ENCODE measurements at places on chromosomes 1 and 21. TPM values are rescaled to one million over a fixed set of nuclear protein-coding genes. Genes with fewer than 3 reads are reported as not detected.

Gene SPRR2A
- total RNA-seq: not detected

- H3K27me3 ChIP-seq: peaks cover 83% of the 10 kb centered on the region
- no peaks in the 10 kb centered on the region for H3K36me3 ChIP-seq
- DNase-seq: no peak
- H3K4me3 ChIP-seq: no peak overlapping the region
- H3K4me1 ChIP-seq: no peaks in the 10 kb centered on the region
- no peak overlapping the region for H3K27ac ChIP-seq
These were observed 83.1 kb downstream of the VWA5B1 start for GRCh38 chr1:20373764-20374163.

Gene TMEM51
- total RNA-seq: 14.8 TPM

- no peak overlapping the region for H3K4me3 ChIP-seq
- H3K4me1 ChIP-seq: no peaks in the 10 kb centered on the region
- DNase-seq: no peak
- no peak overlapping the region for H3K27ac ChIP-seq
These were observed 40.2 kb downstream of the HMCN1 start for GRCh38 chr1:185774394-185774793.

Gene MCL1
- total RNA-seq: 204 TPM

Gene FBLIM1
- 105 TPM for total RNA-seq

Gene AUNIP
- 5.9 TPM for total RNA-seq

Gene SELP
- not detected for total RNA-seq

Gene C1orf167
- 0.67 TPM for total RNA-seq

Gene AIM2
- total RNA-seq: 2.1 TPM

GRCh38 chr1:169745015-169745861 is 11.4 kb upstream of the SELE start:
- no peaks in the 10 kb centered on the region for H3K27me3 ChIP-seq
- no peak for DNase-seq
- H3K4me3 ChIP-seq: no peak overlapping the region
- H3K27ac ChIP-seq: no peak overlapping the region
- no peaks in the 10 kb centered on the region for H3K36me3 ChIP-seq

Gene EDN2
- not detected for total RNA-seq

Data from progenitor cell of endocrine pancreas (in vitro differentiated cells).